NCI-H2029 treated with DMSO at 0.1 percent for 48 hours (cell line): ENCODE measurements at places on chromosomes 7 and 10.
A peak's percentile ranks its signal among the peaks of the same experiment; 100 is the strongest.

- no peak for DNase-seq
Observed at GRCh38 chr7:73999664-74000435, 28.1 kb upstream of the ELN start.

DNA sequence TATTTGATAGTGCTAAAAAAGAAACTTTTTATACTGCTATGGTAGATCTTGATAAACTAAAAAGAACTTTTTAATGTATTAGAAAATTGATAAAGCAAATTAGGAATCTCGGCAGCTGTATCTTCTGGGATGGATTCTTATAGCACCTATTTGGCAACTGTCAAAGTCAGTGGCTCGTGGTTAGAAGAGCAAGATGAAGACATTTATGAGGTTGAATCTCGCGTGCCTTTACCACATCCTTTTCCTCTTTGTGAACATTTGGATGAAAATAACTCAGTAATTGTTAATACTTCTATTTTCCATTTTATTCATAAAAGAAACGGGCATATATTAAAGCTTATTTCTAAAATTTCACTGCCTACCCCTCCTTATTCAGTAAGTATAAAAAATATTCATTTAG is 76.2 kb downstream of the CYP51A1 start:
- no peak for DNase-seq

- DNase-seq: no peak
Observed at GRCh38 chr10:44967616-44968015, 8.0 kb downstream of the RASSF4 start.

DNA sequence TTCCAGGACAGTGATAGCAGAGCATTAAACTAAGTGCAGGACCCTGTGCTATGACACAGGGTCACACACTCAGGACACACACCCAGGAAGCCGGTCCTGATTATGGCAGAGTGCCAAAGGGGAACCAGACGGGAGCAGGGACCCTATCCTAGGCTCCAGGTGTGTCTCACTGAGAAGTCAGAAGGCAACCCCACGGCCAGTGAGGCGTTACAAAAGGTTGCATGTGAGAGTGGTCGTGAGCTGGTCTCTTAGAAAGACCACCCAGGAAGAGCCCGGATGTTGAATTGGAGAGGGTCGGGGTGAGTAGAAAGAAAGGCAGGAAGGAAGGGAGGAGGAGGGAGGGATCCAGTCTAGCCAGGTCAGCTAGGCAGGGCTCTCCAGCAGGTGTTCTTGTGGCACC is 31.0 kb downstream of the FRMPD2 start:
- peak; percentile 11 for DNase-seq

GRCh38 chr10:96133135-96133534 is 3.0 kb downstream of the ZNF518A start:
- no peak for DNase-seq

DNA sequence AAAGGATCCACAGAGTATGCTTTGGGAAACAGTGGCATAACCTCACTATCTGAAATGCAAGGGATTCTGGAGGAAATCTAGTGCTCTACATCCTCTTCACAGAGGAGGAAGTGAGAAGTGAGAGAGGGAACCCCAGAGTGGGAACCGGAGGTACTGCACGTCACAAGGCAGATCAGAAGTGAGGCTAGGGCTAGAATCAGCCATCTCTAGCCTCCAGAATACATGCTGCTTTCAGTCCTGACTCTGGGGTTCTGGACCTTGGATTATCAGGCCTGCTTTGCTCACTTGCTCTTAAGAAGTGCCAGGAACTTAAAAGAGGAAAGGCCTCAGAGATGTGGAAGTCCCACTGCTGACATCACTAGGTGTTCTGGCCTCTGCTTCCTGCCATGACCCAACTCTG is 25.7 kb downstream of the ZNF503 start:
- no peak for DNase-seq

DNA sequence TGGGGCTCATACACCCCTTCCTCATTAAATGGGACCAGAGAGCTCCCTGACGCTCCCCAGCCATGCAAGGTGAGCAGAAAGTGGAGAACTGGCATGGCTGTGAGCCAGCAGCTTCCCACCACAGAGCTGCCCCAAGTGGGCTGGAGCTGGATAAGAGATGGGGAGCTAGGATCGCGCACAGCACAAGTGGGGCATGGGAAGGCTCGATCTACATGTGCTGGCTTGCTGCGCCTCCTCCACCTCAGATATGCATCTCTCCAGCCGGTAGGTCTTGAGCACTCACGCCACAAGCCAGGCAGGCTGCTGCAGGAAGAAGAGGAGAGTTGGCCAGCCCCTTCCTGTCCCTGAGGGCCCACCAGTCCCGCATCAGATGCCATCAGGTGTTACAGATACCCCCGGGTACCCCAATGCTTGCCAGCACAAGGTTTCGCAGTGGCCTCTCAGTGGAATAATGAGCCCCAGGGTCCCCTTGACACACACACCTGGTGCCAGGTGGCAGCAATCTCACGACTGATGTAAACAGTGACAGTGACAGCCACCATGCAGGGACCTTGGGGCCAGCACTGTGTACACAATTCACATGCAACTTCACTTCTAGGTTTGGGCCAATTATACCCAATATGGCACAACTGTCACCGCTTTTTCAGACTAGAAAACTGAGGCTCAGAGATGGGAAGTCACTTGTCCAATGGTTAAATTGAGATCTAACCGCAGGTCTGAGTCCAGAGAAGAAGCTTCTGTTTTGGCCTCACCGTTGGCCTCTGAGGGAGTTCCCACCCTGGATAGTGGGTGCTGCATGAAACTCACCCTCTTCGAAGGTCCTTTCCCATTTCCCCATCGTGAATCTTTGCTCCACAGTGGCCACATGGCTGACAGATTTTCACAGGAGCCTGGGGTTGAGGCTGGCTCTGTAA is 79.3 kb downstream of the OAT start:
- no peak for DNase-seq

DNA sequence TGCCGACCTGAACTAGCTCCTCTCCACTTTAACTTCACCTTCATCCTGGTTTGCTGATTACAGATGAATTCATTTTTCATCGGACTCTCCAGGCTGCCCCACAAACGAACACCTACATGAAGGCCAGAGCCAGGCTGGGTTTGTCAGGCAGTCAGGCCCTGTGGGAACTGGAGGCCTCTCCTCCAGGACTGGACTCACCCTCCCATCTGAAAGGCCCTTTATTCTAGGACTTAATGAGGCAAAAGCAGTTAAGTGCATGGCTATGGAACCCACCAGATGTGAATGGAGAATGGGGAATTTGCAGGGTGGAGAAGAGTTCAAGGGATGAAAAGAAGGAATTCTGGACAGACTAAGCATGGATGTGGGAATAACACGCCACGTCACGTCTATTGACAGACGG is 170.8 kb downstream of the ARHGAP12 start:
- DNase-seq: no peak

GRCh38 chr7:99551767-99552463 is at the start of gene FAM200A:
Gene FAM200A, minus strand, starts transcription at chr7:99552114. Its CDS starts 3,707 bp downstream, at chr7:99548407.
- DNase-seq: peak; percentile 37

DNA sequence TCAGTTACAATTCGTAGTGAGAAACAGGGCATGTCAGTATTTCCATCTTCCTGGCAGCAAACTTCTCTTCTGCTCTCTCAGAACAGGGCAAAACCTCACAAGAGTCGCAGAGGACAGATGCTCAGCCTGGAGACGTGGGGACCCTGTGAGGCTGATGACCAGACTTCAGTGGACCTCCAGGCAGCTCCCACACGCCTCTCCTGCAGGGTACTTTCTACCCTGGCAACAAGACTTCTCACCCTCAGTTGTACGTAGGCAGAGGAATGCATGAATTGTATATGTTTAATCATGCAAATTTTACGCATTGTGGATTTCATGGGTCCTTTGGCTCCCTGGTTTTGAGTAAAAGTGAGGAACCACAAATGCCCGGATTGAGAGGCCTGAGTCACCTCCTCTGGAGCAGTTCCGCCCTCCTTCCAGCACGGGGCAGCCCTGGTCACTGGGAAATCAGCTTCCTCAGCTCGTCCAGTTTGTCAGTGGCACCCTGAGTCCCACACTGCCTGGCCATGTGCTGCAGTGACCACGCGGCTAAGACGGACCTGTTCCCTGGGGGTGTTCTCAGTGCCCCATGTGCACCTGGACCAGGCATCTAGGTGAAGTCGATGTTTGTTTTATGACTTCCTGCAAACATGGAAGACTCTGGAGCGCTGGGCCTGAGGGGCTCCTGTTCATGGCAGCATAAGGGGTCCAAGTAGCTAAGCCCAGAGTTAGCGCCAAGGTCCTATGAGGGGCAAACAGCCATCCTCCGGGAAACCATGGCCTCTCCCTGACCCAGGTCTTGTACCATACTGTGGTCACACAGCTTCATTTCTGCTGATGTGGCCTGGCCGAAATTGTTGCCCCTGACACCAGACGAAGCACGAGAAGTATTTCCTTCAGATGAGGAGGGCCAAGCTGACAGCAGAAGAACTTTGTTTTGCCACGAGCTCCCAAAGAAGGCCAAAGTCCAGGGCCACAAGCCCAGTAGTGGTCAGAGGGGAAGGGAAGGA is 165.1 kb downstream of the TNS3 start:
- DNase-seq: no peak

GRCh38 chr7:133572087-133572486 is 319.2 kb downstream of the EXOC4 start:
- DNase-seq: no peak

DNA sequence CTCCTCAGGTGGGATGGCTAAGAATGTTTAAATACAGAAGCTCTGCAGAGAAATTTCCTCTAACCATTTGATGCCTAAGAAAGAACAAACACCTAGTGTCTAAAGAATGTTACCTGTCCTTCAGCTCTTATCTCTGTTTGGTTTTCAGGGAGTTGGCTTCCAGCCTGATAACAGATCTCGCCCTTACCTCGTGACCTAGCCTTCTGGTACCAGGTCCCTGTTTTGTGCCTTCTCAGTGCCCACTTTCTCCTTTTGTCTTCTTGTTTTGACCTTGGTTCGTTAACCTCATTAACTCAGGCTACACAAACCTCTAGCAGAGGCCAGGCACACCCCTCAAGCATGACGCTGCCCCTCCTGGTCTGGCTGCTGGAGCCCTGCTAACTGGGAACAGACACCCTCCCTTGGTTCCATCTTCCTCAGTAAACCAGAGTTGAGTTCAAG is 16.1 kb upstream of the RAB11FIP2 start:
- DNase-seq: no peak

- no peak for DNase-seq
Observed at GRCh38 chr7:150621376-150621775, 10.8 kb downstream of the GIMAP6 start.

- DNase-seq: no peak
Observed at GRCh38 chr10:108735380-108735779, 1187.9 kb downstream of the XPNPEP1 start.

DNA sequence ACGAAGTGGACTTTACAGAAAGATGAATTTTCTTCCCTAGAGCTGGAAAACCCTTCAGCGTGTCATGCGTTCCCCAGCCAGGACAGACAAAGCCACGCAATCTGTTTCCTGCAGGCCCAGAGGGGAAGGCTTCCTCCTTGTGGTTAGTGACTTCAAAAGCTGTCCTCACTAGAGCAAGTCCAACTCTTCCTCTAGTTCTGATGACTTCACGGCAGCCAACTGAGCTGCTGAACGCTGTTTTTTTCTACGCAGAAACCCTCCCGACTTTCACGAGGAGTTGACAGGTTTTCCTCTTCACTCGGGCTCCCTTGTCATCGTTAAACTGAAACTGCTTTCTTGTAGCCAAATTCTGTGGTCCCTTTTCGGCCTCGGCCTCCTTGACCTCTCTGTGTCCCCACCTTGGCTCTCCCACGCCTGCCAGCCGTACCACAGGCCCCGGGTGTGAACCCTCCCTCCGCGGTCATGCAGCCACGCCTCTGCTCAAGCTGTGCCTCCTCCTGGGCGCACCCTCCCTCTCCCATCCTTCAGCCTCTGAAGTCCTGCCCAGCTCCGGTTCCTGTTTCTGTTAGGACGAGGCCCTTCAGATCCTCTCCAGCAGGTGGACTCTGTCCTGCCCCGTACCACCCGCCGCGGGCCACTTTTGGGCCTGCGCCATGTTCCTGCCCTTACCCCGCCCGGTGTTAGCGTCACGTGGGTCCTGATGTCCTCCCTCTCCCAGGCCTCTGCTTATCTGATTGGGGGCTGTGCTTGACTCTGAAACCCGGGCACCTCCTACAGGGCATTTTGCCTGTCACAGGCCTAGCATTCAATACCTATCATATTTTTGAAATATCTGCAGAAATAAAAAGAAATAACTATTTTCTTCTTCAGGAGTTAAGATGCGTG is 39.3 kb downstream of the CUX1 start:
- peak; percentile 96 for DNase-seq

- DNase-seq: no peak
Observed at GRCh38 chr7:37825038-37825437, 23.4 kb upstream of the NME8 start.

- DNase-seq: no peak
Observed at GRCh38 chr10:97689559-97690020, 2.5 kb upstream of the AVPI1 start.

GRCh38 chr10:122646511-122647382 is 52.9 kb downstream of the C10orf120 start:
- DNase-seq: no peak

GRCh38 chr10:10883737-10884136 is 133.9 kb upstream of the CELF2 start:
- no peak for DNase-seq

DNA sequence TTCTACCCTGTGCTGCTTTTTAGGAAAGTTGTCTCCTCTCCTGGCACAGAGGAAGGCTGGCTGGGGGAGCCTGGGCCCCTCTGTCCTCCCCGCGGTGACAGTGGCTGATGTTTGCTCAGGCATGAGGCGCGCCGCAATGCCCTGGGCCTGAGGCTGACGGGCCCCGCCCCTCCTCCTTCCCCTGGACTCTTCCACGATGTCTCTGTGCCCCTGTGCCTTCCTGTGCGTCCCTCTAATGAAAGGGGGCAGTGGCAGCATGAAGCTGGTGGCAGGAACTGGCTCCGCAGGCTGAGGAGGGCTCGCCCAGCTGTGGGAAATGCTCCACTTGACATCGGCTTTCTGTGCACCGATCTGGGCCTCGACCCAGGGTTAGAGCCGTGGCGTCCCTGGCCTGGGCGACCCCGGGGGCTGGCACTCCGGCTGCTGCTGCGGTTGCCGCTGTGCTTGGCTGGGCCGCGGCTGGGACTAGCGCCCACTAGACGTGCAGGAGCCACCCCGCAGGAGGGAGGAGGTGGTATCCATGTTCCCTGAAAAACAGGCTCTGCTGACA is 67.9 kb downstream of the ZNF680 start:
- peak; percentile 14 for DNase-seq

DNA sequence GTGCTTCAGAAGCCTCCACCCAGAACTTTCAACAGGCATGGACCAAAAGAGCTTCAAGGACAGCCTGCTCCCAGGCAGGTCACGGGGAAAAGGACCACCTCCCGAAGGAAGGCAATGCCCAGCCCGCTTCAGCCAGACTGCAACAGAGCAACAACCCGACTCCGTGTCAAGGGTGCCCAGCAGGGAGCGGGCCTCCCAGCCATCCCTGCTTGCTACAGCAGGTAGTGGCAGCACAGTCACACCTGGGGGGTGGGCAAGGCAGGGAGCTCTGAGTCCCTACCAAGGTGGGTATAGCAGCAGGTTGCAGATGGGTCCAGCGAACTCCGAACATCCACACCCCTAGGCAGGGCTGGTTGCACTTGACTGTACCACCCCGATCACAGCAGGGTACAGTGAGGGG is 467.8 kb upstream of the PFKP start:
- no peak for DNase-seq

DNA sequence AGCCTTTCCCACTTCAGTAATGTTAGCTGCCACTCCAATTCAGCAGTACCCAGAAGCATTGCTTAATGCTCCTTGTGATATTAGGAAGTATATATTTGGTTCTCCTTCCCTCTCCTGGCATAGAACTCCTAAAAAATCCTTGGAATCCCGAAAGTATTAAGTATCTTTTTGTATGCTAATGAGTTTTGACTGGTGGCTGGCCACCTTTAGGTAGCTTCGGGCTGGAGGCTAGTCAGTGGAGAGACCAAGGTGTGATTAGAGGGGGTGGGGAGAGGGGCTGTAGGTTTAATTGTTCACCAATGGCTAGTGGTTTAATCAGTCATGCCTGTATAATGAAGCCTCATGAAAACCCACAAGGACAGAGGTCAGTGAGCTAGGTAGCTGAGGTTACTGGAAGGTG is 12.2 kb downstream of the COMTD1 start:
- no peak for DNase-seq
